ENCODE measurements at places on chromosomes 13 and 19.

DNA sequence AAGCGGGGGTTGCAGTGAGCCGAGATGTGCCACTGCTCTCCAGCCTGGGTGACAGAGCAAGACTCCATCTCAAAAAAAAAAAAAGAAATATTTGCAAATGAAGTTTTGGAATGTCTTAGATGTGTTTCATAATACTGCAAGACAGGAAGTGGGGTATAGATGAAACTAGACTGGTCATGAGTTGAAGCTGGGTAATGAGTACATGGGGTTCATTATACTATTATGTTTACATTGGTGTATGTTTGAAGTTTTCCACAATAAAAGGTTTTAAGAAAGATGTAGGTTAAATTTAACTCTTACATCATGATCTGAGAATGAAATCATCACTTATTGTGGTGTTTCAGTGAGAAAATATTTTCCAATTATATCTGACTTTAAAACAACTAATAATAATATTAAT, 19.0 kb downstream of the FNDC3A start:
- peak; percentile 57 for DNase-seq

- DNase-seq = no peak
Measured at GRCh38 chr13:73240193-73240592, 181.4 kb downstream of the KLF5 start.

GRCh38 chr13:112069845-112070251, 2.9 kb downstream of the SOX1 start:
- DNase-seq = no peak

GRCh38 chr13:106372199-106373155, 163.0 kb downstream of the EFNB2 start:
- DNase-seq = peak; percentile 81

GRCh38 chr19:56966225-56966696, 125.7 kb upstream of the PEG3 start:
- DNase-seq = no peak

GRCh38 chr13:84651288-84651687, 769.0 kb upstream of the SLITRK1 start:
- peak; percentile 78 for DNase-seq

DNA sequence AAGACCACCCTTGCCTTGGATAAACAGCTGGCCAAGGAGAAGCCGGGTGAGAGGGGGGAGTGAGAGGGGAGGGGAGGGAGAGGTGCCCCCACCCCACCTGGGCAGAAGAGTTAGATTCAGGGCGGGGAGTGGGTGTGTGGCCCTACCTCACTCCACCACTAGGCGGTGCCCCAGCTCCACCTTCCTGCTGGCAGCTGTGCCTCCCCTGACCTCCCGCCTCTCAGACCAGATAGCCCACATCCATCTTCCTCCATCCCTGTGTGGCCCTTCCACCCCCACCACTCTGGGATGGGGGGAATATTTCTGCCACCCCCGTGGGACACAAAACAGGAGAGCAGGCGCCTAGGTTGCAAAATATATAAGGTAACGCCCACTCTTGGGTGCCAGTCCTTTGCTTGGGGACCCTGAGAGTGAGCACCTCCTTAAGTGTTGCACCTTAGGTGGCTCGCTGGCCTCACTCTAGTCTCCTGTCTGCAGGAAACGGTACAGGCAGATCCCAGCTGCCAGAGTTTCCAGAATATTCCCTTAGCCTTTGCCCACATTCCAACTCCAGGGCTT, 13.8 kb upstream of the EHD2 start:
- peak; percentile 38 for DNase-seq

- no peak for DNase-seq
Measured at GRCh38 chr19:13149628-13150186, 468 bp downstream of the STX10 start.

- DNase-seq = no peak
Measured at GRCh38 chr19:6272411-6272791, 7.4 kb downstream of the MLLT1 start.

- peak; percentile 61 for DNase-seq
Measured at GRCh38 chr19:38213911-38214625, 10.0 kb downstream of the DPF1 start.

DNA sequence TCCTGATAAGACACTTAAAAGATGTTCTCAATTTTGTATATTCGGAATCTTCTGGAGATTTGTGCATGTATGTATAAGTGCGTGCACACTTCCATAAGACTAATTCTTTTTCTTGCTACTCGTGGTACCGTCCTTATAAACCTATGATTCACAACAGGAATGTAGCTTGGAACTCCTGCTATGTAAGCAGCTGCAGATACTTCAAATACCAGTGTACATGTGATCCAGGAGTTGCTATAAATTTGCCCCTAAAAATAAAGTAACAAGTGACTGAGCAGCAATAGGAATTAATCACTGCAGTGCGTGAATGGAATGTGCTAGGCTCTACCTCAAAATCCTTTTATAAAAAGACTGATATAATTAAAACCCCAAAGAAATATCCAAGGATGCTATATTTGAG, 214.9 kb downstream of the KLF5 start:
- DNase-seq = peak; percentile 88

DNA sequence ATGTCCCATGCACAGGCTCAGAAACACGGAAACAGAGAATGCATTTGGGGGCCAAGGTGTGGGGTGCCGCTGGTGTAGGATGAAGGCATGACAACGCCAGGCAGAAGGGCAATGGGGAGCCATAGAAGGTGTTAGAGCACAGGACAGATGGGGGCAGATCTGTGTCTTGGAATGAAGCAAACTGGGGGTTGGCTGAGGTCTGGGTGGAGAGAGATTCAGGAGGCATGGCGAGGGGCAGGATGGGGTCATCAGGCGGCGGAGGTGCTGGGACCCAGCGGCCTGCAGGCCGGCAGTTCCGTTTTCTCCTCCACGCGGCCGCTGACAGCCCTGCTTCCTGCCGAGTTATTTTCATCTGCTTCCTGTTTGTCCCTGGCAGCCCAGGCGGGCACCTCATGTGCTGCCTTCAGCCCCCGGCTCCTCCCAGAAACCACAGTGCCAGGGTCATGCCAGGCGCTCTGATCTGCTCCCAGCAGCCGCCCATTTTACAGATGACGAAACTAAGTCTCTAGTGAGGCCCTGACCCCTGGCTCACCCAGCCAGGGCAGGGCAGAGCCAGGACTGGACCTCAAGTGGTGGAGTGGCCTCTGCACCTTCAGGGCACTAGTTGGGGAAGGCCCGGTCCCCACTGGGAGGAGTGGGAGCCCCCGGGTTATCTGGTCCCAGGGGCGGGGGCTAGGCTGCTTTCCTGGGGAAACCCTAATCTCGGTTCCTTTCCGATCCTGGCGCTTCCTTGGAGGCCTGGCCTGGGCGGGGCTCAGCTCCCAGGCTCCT, 2.2 kb downstream of the ARHGAP45 start:
- no peak for DNase-seq

- DNase-seq = no peak
Measured at GRCh38 chr19:53904909-53905308, 4.2 kb upstream of the CACNG7 start.

DNA sequence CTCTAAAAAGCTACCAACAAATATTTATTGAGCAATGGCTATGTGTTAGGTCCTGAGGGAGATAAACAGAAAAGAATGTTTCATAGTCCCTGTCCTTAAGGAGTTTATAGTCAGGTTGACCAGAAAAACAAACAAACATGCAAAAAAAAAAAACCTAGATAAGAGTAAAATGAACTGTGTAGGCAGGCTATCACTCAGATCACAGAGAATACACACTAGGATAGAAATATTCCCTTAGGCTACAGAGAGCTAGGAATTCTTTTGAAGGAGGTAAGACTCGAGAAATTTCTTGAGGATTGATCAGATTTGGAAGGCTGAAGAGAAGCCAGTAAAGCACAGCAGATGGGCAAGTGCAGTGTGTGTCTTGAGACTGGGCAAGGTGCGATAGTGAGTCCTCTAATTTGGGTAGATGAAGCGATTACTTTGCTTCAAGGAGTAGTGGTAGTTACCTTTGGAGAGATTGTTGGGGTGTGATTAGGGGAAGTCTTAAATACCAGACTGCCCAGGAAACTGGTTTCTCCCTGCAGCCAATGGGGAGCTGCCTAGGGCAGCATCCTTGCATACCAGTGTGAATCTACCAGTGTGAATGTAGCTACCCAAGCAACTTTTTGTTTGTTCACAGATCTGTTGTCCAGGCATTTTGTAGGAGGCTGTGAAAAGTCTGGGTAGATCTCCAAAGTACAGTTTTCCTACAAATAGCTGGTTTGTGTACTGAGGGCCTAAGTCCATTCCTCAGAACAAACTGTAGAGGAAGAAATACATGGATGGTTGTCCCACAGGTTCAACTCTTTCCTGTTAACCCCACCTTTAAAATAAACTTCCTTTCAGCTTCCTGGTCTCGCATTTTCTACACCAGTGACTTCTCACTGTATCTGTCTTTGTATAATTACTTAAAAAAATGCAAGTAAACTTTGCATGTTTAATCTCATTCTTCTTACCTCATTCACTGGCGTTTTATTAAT, 314.1 kb downstream of the KLF5 start:
- DNase-seq = no peak

GRCh38 chr19:33691736-33692135, 70.0 kb downstream of the CHST8 start:
- DNase-seq = no peak

- DNase-seq = no peak
Measured at GRCh38 chr13:40370661-40371060, 295.8 kb downstream of the FOXO1 start.

DNA sequence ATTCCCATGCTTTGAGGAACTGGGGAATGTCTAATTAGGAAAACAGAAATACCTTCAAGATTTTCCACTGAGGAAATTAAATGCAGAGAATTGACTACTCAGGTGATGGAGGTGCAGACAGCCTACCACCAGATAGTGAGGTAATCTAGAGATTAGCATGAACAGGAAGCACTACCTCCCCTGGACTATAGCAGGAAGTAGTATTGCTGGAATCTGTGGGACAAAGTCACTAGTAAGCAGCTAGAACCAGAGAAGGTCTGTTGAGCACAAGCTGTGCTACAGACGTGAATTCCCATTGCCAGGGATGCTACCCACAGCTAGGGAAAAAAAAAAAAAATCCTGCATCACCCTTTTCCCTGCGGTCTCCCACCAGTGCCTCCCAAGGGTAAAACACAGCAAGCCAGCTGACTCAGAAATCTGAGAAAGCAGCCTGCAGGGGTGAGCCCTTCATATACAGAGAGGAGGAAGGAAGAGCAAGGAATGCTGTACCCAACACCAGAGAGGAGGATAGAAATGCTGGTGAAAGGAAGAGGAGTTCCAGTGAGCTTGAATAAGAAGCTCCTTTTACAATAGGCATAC, 10.2 kb downstream of the ENOX1 start:
- peak; percentile 76 for DNase-seq

- no peak for DNase-seq
Measured at GRCh38 chr19:30862876-30863275, 486.4 kb downstream of the TSHZ3 start.

- DNase-seq = no peak
Measured at GRCh38 chr13:111906306-111906705, 160.6 kb upstream of the SOX1 start.

DNA sequence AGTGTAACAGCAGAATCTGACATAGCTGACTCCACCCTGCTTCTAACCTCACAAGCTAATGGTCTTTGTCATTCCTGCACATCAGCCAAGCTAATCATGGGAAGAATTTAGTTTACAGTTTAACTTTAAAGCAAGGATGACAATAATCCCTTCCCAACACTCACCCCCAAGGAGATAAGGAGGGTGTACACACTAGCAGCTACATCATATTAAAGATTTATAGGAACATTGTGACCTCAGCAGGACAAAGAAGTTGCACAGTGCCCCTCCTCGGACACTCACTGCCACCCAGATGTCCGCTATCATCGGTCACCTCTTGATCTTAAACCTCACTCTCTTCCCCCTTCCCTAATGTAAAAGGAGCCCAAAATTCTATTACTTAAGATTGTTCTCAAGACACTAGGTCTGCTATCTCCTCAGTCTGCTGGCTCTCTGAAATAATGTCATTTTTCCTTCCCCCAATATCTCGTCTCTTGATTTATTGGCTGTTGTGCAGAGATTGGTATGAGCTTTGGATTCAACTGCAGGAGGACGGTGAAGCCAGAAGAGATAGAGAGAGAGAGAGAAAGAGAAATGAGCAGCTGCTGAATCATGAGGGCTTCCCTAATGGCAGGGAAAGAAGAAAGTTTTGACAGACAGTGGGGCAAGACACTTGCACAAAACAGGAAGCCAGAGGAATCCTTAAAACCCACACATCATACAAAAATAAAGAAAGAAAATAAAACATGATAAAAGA, 17.5 kb upstream of the FFAR2 start:
- DNase-seq = no peak

- DNase-seq = peak; percentile 48
Measured at GRCh38 chr19:46365561-46365960, 18.7 kb downstream of the PPP5C start.

GRCh38 chr13:51697181-51697580, 106.8 kb downstream of the DHRS12 start:
- DNase-seq = peak; percentile 61

DNA sequence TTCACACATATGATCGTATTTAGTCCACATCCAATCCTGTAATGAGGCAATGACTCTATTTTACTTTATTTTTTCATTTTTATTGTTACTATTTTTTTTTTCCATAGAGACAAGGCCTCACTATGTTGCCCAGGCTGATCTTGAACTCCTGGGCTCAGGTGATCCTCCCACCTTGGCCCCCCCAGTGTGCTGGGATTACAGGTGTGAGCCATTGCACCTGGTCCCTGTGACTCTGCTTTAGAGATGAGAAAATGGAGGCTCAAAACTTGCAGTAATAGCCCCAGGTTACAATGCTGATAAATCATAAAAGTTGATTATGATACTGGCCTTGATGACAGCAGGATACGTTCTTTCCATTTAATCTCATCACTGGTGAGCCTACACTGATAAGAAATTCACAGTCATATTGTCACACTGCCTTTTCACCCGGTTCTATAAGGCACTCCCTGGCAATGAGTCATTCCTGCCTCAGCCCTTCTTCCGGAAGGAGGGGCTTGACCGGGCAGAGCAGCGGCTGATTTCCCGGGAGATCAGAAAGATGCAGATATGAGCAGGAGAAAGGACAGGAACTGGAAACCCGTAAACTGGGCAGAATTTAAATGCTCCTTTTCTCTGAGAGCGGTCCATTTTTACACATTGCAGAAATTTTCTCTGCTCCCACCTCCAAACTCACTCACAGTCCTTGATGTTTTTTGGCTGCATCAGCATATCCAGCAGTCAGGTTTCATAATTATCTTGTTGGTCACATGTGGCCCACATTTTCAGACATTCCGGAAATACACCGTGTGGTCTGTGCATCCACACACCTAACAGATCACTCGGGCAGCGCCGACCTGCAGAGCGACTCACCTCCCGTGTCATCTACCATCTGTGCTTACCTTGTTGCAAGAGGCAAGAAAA, 616.4 kb downstream of the EFNB2 start:
- DNase-seq = peak; percentile 68

Measured in fibroblast of skin of scalp (primary cell).